ENCODE measurements at places on chromosomes 3 and 15.

DNA sequence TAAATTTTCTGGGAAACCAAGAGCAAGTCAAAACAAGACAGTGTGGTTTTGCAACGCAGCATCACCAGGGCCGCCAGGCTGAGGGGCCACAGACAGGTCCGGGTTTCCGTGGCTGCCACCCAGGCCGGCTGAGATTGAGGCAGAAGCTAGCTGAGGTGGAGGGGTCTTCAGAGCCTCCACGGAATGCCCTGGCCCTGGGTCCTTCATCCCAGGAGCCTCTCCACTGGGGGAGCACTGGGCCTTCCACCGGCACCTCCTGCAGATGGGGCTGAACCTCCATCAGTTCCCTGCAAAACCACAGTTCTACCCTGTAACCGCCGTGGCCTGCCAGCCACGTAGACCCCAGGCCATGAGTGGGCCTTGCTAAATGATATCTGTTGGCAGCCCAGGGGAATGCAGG, 152.7 kb downstream of the CHSY1 start:
- no peak for DNase-seq

GRCh38 chr3:126170073-126170777, 10.2 kb downstream of the ALDH1L1 start:
- no peak for DNase-seq

- DNase-seq, result no peak
These were observed 396.2 kb upstream of the CDIN1 start for GRCh38 chr15:36183201-36183600.

DNA sequence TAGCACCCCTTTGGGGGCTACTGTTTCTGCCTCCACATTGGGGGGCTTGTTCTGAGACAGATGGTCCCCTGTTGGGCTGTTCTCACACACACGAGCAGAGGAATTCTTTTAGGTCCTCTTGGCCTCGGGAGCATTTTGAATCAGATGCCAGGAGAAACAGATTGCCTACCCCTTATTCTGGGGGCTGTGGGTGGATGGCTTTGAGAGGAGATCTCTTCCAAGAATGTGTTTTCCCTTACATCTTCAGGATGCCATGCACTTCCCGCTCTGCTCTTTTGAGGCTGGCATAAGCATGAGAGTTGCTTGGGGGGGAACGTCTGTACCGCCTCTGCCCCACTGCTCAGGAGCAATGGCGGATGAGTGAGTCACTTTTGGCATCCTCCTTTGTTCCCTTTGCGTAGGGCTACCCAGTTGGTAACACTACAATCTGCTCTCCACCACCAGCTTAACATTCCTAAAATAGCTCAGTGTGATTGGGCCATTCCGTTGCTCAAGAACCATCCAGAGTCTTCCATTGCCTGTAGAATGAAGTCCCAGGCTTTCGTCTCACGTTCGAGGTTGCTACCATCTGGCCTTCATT, 154.4 kb downstream of the RPLP1 start:
- DNase-seq, result no peak

DNA sequence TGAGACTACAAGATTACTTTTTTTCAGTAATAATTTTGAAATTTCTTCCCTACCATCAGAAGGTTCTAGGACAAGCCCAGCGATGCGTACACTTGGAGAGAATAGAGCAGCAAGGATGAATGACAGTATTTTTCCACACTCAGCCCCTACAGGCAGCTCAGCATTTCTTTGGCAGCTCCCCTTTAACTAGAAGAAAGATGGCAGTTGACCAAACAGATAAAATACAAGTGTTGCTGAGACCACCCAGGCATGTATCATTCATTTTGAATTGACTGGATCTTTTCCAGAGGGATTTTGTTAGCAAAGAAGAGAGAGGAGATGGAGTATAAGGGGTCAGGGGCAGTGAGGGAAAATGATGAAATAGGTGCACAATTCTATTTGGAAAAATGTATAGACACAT, 761.3 kb downstream of the AGBL1 start:
- DNase-seq, result no peak

All from HuH-7.5 (cell line).